NCI-H1105 treated with DMSO at 0.1 percent for 48 hours (cell line): ENCODE measurements at places on chromosomes 11 and 22.

- DNase-seq: peak; percentile 36
These were observed at the start of gene TMPRSS6 for GRCh38 chr22:37109242-37109917. TMPRSS6 (minus strand) TSS chr22:37109713; CDS start chr22:37103417, 6,296 bp downstream.

DNA sequence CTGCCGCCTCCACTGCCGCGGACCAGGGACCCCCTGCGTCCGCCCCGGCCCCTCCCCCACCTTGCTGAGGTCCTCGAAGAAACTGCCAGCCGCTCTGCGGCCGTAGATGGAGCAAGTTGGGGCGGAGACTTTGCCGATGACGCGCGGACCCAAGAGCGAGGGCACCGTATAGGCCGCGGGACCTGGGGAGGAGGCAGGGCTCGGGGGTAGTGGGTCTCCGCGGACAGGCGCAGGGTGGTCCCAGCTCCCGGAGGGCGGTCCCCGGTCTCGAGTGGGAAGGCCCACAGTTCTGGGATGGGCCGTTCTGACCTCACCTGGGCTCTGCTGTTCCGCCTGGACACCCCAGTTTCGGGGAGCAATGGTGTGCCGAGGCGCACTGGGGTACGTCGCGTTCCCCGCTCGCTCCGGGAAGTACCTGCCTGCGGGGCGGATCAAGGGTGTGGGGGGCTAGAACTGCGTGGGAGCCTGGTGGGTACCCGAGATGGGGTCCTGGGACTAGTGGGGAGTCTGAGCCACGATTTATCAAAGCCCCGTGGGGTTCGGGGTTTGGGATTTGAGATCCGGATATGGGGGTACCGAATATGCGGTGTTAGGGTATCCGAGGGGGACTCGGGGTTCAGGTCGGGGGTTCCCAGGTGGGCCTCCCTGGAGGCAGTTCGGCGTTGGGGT, 1.2 kb upstream of the TYMP start:
- DNase-seq: peak; percentile 53

GRCh38 chr11:57899378-57899777, 124.3 kb upstream of the OR9Q1 start:
- no peak for DNase-seq

GRCh38 chr11:26688701-26689100, 33.2 kb downstream of the SLC5A12 start:
- DNase-seq: no peak

DNA sequence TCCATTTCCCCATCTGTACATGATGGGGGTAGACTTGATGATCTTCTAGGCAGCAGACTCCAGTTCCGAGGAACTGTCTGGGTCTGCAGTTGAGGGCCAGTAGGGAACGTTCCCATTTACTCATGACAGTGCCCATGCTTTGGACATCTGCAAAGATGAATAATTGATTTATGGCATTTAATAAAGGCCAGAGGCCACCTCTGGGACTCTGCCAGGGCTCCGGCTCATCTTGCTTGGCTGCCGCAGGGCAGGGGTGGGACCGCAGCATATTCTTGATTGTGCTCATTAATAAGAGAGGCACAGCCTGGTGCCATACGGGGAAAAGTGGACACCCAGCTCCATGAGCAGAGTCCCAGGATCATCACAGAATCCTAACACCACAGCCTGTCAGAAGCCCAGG, 28.1 kb upstream of the KLHL35 start:
- DNase-seq: no peak

DNA sequence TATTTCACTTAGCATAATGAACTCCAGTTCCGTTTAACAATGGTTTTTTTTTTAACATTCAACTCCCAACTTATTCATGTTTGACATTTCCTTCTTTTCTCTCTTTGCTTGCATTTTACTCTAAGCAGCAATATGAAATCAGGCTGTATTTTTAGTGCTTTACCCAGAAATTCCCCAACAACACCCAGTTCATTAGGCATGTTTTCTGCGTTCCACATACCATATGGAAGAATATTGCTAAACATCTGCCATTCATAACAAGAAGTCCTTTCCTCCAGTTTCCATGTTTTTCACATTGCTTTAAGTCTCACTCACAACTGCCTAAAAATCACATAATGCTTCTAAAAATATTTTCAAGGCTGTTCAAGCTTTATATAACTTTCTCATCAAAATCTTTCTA, 45.8 kb downstream of the PLAAT5 start:
- no peak for DNase-seq

DNA sequence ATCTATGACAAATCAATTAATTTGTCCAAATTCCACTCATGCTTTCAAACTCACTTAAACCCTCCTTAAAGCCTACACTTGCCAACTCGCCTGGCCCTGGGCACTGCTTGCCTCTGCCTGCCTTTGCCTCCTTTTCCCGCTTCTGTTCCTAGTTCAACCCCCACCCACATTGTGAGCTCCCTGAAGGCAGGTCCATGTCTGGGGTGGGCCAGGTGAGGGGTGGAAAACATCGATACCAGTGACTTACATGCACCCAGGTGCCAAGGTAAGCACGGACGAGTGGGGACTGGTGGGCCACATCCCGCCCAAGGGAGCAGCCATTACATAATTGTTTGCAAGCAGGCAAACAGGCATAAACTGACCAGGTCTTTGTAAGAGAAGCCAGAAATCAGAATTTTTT, 146.2 kb downstream of the ST3GAL4 start:
- DNase-seq: no peak

GRCh38 chr11:2826679-2827056, 58.9 kb downstream of the CDKN1C start:
- DNase-seq: no peak

DNA sequence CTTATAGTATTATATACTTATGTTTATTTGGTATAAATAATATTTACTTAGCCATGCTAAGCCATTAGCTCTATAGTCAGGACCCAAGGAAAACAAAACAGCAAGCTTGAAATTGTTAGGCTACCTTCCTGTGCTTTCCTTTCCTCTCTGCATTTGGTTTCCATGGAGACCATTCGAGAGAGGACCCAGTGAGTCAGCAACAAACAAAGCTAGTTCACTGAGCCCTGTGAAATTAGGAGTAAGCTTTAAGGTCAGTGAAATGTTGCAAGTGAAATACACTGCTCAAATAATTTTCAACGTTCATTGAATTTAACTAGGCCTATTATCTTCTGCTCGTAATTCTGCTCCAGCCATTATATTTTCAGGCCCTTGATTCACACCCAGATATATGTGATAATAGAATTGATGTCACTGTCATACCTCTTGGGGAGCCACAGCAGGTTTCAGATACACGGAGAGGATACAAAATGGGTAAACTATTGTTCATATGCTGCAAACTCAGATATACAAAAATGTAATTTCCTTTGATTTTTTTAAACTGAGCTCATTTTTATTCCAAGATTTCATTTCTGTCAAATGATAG, 9.1 kb upstream of the OR10D3 start:
- peak; percentile 95 for DNase-seq

DNA sequence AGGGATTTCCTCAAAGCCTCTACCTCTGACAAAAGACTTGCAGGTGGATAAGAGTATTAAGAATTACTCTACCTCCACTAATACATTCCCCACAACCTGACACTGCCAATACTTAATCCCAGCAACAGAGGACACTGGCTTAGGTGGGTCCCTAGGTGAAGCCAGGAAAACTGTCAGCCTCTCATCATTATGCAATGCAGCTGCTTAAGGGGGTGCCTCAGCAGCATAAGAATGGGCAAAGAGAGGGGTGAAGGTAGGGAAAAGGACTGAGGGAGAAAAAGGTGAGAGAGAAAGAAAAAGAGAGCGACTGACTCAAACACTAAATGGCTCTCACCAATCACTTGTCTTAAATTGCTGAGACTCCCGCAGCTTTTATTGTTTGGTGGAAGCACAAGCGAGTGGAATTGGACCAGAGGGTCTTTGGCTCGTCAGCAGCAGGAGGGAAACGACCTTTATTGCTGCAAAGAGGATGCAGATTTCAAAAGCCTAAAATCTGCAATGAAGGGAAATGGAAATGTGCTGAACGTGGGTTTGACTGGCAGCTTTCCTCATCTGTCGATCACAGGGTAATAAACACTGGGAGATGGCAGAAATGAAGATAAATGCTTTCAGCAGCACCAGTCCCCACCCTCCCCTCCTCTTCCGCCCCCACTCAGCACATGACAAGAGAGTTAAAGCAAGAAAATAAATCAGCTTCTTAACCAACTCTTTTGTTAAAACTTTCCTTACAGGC, 64.9 kb upstream of the CHRM4 start:
- DNase-seq: no peak

GRCh38 chr11:87722756-87723565, 452.3 kb downstream of the RAB38 start:
- DNase-seq: no peak

DNA sequence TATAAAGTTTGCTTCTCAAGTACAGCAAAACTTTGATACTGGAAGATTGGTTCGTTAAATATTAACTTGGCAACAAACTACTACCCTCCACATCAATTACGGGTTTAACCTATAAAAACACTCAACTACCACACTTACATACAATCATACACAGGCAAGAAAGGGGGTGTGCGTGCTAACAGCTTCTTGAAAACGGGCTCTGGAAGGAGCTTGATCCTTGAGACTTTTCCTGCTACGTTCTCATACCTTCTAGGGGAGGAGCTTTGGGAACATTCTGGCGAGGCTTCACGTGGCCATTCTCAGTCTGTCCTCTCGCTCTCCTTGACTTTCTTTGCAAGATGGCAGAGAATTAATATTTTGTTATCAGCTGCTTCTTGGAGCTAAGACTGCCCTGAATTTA, 6.8 kb upstream of the ESAM start:
- DNase-seq: no peak

- no peak for DNase-seq
These were observed 4.2 kb downstream of the SIPA1 start for GRCh38 chr11:65642014-65642671.
